ENCODE measurements at places on chromosomes 7 and 10. TPM values are rescaled to one million over a fixed set of nuclear protein-coding genes. Genes with fewer than 3 reads are reported as not detected.

The PLA2G12B gene
- not detected for total RNA-seq

The PRLHR gene
- total RNA-seq: not detected

The LRIT1 gene
- not detected for total RNA-seq

The COBL gene
- not detected for total RNA-seq

The AMPH gene
- total RNA-seq: 0.22 TPM

The CTAGE15 gene
- total RNA-seq: 0.43 TPM

The DNAAF5 gene
- total RNA-seq: 59.1 TPM

The CPED1 gene
- 143 TPM for total RNA-seq

The OLAH gene
- not detected for total RNA-seq

The ATP5F1C gene
- 240 TPM for total RNA-seq

The MYL10 gene
- not detected for total RNA-seq

The PDAP1 gene
- total RNA-seq: 74.0 TPM

The ANKRD61 gene
- total RNA-seq: 0.44 TPM

The MYO3A gene
- total RNA-seq: not detected

The NODAL gene
- not detected for total RNA-seq

The CTTNBP2 gene
- total RNA-seq: not detected

The MYOF gene
- total RNA-seq: 126 TPM

The ACTL6B gene
- not detected for total RNA-seq

The ITIH5 gene
- under 0.01 TPM for total RNA-seq

The PRSS1 gene
- total RNA-seq: not detected

The PLEKHS1 gene
- total RNA-seq: not detected

The STEAP4 gene
- total RNA-seq: under 0.01 TPM

The NRCAM gene
- total RNA-seq: 0.14 TPM

The GNAT3 gene
- total RNA-seq: not detected

The ZNF680 gene
- total RNA-seq: 2.0 TPM

The CDK14 gene
- total RNA-seq: 16.2 TPM

Data from placental pericyte (primary cell).